ENCODE measurements at places on chromosomes 16 and 17.

GRCh38 chr17:48016112-48016511 is 21.5 kb downstream of the COPZ2 start:
- no peak for DNase-seq

- DNase-seq: peak; percentile 74
These were observed 18.4 kb upstream of the ITGA3 start for GRCh38 chr17:50037321-50038107.

GRCh38 chr17:76032073-76032779 is 5.1 kb upstream of the EVPL start:
- no peak for DNase-seq

DNA sequence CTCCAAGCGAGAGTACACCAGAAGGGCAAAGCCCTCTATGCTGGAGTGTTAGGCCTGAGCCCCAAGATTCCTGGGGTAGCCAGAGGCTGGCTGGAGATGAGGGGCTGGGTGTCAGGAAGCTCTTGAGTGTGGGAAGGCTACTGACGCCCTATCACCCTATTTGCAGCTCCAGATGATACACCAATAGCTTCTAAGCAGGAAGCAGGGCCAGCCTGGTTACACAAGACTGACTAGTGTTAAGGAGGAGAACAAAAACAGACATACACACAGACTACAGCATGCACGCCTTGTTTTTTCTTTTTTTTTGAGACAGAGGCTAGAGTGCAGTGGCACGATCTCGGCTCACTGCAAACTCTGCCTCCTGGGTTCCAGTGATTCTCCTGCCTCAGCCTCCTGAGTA is 15.9 kb downstream of the POLR3K start:
- DNase-seq: no peak

DNA sequence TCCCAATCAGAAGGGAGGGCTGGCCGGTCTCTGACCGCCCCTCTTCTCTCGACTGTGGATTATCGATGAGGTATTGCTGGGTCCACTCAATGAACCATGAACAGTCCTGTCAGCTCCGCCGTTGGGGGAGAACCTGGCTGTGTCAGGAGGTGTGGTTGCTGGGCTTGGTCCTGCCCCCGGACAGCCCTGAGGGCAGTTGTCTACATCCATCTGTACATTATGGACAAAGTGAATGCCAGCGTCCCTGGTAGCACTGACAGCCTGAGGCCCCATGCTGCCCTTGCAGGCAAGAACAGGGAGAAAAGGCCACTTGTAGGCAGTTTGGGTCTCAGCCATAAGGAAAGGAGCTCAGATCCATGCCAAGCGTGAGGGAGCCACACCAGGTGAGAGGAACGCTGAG is 38.9 kb downstream of the ST3GAL2 start:
- no peak for DNase-seq

DNA sequence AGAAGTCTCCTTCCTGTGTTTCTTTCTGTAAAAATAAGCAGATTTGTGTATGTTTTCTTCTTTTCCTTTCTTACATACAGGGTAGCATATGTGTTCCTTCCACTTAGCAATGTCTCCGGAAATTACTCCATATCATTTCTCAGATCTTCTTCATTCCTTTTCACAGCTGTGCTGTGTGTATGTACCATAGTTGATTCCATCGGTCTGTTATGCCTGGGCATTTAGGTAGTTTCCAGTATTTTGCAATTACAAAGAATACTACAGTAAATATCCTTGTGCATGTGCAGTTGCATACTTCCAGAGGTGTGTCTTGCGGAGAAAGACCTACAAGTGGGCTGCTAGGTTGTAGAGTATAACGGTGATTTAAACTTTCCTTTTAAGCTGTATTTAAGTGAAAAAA is 69.8 kb downstream of the CLEC16A start:
- no peak for DNase-seq

DNA sequence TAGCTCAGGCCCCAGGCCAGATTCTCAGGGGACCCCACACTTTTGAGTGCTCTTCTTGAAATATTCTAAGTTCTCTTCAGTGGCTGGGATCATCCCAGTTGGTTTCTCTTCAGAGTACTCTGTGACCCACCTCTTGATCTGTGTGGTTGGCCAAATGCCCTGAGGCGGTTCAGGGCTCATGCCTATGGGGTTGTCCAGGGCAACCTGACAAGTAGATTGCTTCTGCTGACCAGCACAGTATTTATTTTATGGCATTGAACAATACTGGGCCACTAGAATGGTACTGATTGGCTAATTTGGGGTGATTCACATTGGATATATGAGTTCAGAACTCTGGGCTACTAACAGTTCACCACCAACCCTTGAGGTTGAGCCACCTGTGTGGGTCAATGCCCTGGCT is 7.4 kb upstream of the GOSR2 start:
- no peak for DNase-seq

- DNase-seq: no peak
These were observed 276.3 kb downstream of the UTP18 start for GRCh38 chr17:51536627-51537026.

DNA sequence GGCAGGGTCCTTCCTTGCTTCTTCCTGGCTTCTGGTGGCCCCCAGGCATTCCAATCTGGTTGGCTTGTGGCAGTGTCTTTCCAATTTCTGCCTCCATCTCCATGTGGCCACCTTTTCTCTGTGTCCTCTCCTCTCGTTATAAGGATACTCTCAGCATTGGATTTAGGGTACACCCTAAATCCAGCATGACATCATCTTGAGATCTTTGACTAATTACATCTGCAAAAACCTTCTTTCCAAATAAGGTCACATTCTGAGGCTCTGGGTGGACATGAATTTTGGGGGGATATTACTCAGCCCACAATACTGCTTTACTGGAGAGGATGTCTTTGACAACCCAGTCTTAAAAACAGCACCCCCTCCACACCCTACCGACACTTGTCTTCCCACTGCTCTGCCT is 18.9 kb upstream of the CFAP20 start:
- DNase-seq: no peak

GRCh38 chr16:19106625-19107020 is 7.1 kb upstream of the ITPRIPL2 start:
- no peak for DNase-seq

- peak; percentile 45 for DNase-seq
These were observed 57.7 kb downstream of the MEAK7 start for GRCh38 chr16:84446596-84447392.

DNA sequence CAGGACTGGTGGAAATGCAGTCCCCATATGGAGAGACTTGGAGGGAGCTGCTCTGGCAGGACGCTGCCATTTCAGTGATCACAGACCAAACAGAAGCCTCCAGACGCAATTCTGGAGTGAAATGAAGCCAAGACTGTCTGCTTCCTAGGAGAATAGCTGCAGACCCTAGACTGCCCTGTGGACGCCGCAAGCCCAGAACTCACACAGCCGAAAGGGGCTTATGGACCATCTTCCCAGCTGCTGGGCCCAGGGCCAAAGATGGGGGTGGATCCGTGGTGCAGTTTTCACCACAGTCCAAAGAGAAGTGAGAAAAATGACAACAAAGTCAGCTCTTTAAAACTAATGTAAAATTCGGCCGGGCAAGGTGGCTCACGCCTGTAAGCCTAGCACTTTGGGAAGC is 165.7 kb downstream of the CBLN1 start:
- DNase-seq: no peak

DNA sequence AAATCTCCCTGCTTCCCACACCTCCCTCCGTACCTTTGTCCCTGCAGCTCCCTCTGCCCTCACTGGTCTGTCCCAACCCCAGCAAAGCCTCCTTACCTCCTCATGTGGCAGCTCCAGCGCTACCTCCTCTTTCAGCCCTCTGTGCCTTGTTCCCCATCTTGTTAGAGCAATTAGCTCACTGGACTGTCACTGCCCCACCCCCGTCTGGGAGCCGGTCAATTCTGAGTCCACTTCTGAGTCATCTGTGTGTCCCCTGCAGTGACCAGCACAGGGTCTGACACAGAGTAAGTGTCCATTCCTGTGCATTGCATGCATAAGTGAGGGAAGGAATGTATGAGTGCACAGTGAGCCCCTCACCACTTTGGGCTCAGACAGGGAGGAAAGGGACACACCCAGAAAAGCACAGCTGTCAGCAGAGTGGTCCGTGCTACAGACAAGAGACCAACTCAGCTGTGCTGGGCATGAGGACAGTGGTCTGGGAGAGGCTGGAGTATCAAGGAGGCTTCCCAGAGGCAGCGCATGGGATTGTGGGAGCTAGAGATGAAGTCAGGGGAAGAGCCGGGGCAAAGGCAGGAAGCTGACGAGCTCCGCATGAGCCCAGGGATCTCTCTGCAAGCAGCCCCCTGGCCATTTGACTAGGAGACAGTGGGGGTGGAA is 45.9 kb downstream of the PITPNM3 start:
- peak; percentile 80 for DNase-seq

DNA sequence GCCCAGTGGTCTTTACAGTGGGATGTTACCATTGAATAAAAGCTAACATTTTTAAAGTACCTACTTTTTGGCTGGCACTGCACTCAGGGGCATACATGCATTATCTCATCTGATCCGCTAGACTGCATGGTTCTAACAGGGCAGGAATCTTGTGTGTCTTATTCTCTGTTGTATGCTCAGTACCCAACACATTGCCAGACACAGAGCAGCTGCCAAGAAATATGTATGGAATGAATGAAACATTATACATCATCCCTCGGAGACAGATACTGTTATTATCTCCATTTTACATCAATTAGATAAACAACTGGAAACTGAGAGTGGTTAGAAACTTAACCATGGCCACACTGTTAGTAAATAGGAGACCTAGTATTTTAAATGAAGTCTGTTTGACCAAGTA is 74.1 kb upstream of the CDH11 start:
- DNase-seq: no peak

DNA sequence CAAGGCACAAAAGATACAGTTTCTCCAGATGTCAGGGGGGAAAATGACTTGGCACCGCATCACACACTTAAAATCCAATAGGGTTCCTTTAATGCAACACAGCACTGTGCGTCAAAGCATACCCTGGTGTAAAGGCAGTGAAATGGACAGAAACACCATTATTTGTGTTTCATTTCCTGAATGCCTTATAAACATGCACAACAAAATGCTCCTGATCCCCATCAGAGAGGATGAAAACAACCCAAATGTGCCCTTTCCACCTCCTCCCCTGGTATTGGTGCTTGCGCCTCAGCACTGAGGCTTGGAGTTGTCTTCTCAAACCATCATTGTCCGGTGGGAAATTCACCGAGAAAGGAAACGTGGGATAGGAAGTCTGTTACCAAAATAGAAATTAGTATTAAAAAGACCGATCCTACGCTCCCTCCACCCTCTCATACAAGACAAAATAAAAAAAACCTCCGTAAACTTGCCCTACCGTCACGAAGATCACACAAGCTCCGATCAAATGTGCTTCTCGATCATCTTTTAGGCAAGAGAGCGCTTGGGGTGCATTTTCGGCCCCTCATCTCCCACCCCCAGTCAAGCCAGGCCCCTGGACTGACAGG is 722 bp downstream of the CDC27 start:
- DNase-seq: peak; percentile 29

DNA sequence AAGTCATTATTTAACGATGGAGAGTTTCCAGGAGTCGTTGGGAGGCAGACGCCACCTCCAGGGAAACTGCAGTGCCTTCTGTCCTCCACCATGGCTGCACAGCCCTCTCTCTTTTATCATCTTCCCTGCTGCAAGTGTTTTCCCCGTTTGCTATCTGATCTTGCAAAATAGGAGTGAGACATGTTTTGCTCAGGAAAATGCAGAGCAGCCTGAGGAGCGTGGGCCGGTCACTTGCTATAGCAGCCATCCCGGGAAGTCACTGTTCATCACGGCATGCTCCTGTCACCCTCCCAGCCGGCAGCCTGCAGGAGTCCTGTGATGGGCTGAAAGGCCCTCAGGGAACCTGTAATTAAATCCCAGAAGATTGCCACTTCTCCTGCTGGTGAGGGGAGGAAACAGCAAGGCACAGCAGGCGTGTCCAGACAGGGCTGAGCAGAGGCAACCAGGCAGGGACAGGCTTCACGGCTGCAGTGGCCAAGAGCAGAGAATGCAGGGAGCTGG is 143.1 kb downstream of the GSG1L start:
- DNase-seq: no peak

DNA sequence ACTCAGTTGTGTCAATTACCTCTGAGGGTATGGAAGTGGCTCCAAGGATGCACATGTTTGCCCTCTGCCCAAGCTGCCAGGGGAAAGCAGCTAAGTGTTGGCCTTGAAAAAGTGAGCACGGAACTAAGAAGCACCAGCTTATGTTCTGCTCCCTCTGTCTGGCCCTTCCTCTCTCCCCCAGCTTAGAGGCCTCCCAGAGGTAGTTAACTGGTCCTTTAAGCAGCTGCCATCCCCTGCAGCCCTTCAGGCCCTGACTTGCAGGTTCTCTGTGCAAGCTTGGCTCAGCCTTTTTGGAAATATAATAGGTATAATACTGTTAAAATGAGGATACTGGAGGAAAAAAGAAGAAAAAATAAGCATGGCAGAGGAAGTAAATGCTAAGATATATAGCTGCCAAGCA is 7.0 kb upstream of the UBE2Z start:
- DNase-seq: no peak

- peak; percentile 53 for DNase-seq
These were observed 65.1 kb upstream of the ALOX12 start for GRCh38 chr17:6930749-6931148.

- DNase-seq: no peak
These were observed 1.3 kb upstream of the NOL3 start for GRCh38 chr16:67169011-67169451.
